ENCODE measurements at places on chromosomes 7 and 10.
A peak's percentile ranks its signal among the peaks of the same experiment; 100 is the strongest.

DNA sequence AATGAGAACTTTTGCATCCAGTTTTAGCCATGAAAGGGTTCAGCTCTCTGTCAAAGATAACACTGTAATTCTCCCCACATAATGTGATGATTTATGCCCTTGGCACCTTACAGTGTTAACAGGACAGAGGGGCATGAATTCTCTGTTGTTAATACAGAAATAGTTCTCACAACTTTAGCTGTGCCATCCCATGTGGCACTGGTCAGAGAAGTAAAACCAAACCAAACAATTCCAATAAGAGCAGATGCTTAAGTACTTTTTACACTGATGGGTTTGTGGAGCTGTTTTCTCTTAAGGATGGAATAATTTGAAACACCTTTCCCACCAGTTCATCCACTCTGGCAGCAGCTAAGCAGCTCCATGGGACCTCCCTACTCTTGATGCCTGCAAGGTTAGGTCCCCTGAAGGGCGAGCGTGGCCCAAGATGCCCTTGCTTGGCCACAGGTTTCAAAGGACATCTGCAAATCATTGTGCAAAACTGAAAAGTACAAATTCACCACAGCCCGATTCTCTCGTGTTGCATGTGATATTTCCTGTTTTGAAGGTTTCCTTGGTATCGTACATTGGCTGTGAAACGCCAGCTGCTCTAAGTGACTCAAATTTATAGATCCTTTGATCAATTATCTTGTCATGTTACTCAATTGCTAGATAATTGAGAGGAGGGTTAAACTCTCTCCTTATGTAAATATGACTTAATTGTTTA is 82.5 kb upstream of the CREB5 start:
- DNase-seq = no peak

DNA sequence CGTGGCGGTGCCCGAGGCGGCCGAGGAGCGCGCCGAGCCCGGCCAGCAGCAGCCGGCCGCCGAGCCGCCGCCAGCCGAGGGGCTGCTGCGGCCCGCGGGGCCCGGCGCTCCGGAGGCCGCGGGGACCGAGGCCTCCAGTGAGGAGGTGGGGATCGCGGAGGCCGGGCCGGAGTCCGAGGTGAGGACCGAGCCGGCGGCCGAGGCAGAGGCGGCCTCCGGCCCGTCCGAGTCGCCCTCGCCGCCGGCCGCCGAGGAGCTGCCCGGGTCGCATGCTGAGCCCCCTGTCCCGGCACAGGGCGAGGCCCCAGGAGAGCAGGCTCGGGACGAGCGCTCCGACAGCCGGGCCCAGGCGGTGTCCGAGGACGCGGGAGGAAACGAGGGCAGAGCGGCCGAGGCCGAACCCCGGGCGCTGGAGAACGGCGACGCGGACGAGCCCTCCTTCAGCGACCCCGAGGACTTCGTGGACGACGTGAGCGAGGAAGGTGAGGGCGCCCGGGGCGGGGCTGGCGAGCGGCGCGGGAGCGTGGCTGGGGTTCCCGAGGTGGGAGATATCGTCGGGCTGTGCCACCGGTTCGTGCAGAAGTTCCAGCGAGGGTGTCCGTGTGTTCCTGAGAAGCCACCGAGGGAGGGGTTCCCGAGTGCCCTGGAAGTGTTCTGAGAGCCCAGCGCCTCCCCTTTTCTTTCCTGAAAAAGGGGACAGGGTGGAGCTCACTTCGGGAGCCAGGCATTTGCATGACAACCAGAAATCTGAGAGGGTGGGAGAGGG is 495 bp downstream of the EIF3B start:
- DNase-seq = peak; percentile 54

GRCh38 chr10:6823770-6824169 is 243.7 kb upstream of the PRKCQ start:
- DNase-seq = no peak

DNA sequence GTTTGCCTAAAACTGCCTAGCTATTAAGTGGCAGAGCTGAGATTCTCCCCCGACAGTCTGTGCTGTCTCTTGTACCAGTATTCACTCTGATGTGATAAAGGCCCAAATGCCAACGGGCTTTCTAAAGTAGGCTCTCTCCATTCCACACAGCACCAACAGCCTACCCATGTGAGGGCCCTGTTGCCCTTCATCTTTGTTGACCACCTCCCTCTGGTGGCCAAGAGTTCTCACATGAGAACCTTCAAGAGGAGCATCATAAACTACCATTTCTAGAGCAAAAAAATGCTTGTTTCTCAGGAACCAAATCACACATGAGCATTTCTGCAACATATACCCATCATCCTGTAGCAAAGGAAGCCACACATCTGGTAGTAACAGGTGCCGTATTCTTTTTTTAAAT is 185.8 kb downstream of the GRM8 start:
- DNase-seq = no peak

DNA sequence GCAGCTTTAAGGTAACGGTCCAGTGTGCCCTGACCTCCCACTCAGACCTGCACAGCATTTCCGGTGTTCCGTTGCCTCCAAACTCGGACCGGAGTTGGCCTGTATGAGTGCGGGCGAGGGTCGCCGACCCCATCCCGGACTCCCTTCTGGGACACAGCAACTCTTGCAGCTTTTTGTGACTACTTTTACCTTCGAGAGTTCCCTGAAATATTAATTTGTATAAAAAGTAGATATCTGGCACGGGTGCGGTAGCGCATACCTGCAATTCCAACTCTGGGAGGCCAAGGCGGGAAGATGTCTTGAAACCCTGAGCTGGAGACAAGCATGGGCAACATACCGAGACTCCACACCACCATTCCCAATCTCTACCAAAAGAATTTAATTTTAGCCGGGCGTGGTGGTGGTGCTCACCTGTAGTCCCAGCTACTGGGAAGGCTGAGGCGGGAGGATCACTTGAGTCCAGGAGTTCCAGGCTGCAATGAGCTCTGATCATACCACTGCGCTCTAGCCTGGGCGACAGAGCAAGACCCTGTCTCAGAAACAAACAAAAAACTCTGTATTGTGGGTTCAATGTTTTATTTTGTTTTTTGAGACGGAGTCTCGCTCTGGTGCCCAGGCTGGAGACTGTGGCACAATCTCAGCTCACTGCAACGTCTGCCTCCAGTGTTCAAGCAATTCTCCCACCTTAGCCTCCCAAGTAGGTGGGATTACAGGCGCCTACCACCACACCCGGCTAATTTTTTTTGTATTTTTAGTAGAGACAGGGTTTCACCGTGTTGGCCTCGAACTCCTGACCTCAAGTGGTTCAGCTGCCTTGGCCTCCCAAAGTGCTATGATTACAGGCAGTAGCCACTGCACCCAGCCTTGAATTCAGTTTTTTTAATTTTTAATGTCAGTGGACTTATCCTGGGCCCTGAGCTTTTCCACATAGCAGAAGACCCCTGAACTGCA is 1.1 kb upstream of the PPP1R35 start:
- no peak for DNase-seq

GRCh38 chr7:17968791-17969715 is 28.8 kb upstream of the SNX13 start:
- DNase-seq = no peak

- no peak for DNase-seq
Measured at GRCh38 chr7:105210721-105211205, 178.0 kb downstream of the SRPK2 start.

Data from ecto neural progenitor cell (in vitro differentiated cells).